CD4-positive, alpha-beta T cell (primary cell): ENCODE measurements at places on chromosomes 2 and 18.

GRCh38 chr2:99878581-99879350, 263.6 kb downstream of the AFF3 start:
- no peak for DNase-seq

DNA sequence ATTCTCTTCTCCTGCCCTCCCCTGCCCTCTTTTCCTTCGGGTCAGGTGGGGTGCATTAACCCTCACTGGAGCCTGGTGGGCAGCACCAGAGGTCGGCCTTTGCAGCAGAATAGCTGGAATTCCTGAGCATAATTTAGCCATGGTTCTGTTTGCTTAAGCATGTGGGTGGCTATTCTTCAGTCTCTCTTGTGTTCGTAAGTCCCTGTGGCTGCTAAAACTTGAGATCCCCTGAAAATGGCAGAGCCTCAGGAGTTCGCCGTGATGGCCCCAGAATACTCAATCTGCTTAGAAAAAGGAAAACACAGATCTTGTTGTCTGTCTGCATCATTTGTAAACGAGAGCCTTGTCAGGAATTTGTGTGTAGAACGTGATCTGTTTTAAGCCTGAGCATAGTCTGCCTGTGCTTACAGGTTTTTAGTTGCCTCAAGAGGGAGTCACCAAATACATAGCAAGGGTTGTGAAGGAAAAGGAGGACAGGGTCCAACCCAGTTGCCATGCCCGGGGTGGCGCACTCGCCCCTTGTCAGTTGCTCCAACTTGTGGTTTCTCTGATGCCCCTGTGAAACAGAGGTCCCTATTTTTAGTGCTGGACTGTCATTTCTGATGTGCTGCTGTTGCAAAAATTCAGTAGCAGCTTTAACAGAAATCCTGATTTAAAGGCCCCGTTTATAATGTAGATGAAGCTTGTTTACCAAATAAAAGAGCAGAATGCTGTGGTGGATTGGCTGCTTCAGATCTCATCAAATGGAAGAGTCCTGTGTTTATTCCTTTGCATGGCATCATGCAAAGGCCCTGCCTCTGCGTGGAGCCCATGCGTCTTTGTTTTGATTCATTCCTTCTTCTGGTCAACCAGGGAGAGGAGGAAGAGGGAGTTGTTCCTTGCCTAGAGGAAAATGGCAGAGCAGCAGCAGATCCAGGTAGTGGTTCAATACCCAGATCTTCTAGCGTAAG, 74.8 kb downstream of the WDSUB1 start:
- DNase-seq = no peak

DNA sequence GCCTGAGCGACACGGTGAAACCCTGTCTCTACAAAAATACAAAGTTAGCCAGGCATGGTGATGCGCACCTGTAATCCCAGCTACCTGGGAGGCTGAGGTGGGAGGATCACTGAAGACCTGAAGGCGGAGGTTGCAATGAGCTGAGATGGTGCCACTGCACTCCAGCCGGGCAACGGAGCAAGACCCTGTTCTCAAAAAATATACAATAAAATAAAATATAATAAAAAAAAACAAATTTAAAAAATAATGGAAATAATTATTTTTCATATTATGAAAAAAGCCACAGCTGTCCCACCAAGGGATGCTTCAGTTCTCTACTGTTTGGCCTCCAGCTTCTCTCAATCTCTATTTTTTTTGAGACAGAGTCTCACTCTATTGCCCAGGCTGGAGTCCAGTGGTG, 10.4 kb downstream of the SLC19A3 start:
- no peak for DNase-seq

GRCh38 chr18:3345452-3345851, 83.5 kb downstream of the MYL12B start:
- no peak for DNase-seq

DNA sequence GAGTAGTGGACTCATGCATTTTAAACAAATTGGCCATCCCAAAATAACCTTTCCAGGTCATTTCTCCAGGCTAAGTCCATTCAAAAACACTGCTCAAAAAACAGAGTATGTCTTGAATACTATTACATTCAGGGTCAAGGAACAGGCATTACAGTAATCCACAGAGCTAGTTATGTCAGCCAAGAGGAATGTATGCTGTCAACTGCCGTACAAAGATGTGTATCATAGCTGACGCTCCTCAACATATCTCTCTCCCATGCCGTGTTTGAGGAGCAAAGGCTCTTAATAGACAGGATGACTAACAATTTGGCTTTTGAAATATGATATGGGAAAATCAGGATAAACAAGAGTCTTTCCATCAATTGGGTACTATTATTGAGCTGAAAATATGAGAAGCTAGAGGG, 68.8 kb upstream of the KCTD1 start:
- no peak for DNase-seq

DNA sequence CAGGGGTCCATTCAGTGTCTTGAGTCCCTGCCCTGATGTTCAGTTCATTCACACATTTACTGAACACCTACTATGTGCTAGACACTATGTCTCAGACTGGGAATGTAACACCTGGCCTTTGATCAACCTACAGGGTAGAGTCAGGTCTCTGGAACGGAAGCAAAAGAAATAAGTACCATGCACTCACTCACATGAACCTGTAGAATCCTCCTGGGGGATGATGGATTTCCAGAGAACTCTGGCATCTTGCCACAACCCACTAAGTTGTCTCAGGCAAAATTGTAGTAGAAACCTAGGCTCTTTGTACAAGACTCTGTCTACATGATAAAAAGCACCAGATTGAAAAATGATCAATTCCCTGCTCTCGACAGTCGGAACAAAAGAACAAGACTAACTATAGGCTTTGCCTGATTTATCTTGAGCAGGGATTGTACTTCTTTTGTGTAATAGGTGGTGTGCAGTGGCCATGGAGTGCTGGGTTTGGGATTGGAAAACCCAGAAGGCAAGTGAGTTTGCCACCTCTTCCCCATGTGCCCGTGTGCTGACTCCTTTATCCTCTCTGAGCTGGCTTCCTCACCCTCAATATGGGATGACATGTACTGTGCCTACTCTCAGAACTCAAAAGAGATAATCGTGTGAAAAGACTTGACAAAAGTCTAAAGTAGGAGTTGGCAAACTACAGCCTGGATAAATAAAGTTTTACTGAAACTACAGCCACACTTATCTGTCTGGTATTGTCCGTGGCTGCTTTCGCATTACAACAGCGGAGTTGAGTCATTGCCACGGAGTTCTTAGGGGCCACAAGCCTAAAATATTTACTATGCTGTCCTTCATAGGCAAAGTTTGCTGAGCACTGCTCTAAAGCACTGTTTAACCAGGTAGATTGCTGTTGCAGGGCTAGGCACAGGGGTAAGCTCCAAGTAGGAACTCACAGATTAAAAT, 4.4 kb downstream of the CAPN14 start:
- DNase-seq = no peak
